ENCODE measurements at places on chromosomes 3 and 15.

DNA sequence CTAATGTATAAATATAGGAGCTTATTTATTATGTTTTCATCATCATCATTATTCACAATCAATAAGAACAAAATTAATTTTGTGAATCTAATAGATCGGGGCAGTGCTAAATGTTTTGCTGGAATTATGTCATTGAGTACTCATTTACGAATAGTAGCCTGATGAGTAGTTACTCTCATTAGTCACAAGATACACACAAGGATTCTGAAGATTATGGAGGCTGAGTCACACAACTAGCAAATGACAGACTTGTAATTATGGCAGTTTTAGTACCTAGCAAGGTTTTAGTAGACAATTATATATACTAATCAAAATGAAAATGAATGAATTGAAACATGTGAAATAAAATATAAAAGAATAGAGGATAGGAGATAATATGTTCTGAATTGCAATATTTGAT, 954.2 kb downstream of the CADM2 start:
- DNase-seq = peak; percentile 65

- DNase-seq = no peak
Observed at GRCh38 chr15:100230784-100231183, 111.0 kb downstream of the ADAMTS17 start.

DNA sequence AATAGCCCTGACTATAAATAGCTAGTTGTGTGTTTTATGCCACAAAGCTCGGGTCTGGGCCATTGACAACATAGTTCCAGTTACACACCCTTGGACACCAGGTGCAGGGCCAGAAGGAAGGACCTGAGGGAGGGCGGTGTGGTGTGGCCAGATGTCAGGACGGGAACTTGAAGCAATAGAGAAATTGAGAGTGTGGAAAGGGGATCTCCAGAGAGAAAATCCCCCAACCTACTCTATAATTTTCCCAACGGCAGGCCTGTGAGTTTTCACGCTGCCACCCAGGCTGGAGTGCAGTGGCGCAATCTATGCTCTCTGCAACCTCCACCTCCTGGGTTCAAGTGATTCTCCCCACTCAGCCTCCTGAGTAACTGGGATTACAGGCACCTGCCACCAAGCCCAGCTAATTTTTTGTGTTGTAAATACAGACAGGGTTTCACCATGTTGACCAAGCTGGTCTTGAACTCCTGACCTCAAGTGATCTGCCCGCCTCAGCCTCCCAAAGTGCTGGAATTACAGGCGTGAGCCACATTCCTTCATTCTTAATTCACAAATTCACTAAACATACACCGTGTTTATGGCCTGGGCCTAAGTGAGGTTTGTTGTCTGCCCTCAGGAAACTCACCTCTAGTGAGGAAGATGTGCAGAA, 70.8 kb upstream of the KLF13 start:
- DNase-seq = no peak

GRCh38 chr3:52302426-52303145, 13.5 kb upstream of the DNAH1 start:
- DNase-seq = no peak

- no peak for DNase-seq
Observed at GRCh38 chr3:73364517-73364916, 260.2 kb downstream of the PDZRN3 start.

GRCh38 chr15:95646484-95647273, 683.8 kb upstream of the NR2F2 start:
- no peak for DNase-seq

- no peak for DNase-seq
Observed at GRCh38 chr3:107242579-107242978, 134.7 kb upstream of the CCDC54 start.

- DNase-seq = no peak
Observed at GRCh38 chr3:96970211-96970610, 155.8 kb downstream of the EPHA6 start.

- no peak for DNase-seq
Observed at GRCh38 chr15:63056829-63057228, 14.3 kb downstream of the TPM1 start.

GRCh38 chr3:191740712-191741111, 279.7 kb downstream of the PYDC2 start:
- DNase-seq = no peak

DNA sequence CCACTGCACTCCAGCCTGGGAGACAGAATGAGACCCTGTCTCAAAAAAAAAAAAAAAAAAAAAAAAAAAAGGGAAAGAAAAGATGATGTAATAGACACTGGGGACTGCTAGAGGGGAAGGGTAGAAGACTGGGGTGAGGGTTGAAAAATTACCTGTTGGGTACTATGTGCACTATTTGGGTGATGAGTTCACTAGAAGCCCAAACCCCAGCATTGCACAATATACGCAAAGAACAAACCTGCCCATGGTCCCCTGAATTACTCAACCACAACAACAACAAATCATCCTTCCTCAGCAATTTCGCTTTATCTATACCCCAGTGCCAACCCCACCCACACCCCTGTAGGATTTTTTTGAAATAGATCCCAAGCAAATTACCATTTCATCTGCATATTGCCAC, 13.5 kb downstream of the NIPA1 start:
- no peak for DNase-seq

GRCh38 chr15:99485153-99485961, 80.4 kb upstream of the MEF2A start:
- no peak for DNase-seq

- DNase-seq = no peak
Observed at GRCh38 chr3:149081772-149082171, 4.6 kb downstream of the HLTF start.

GRCh38 chr3:57675530-57675929, 17.3 kb downstream of the DENND6A start:
- no peak for DNase-seq

DNA sequence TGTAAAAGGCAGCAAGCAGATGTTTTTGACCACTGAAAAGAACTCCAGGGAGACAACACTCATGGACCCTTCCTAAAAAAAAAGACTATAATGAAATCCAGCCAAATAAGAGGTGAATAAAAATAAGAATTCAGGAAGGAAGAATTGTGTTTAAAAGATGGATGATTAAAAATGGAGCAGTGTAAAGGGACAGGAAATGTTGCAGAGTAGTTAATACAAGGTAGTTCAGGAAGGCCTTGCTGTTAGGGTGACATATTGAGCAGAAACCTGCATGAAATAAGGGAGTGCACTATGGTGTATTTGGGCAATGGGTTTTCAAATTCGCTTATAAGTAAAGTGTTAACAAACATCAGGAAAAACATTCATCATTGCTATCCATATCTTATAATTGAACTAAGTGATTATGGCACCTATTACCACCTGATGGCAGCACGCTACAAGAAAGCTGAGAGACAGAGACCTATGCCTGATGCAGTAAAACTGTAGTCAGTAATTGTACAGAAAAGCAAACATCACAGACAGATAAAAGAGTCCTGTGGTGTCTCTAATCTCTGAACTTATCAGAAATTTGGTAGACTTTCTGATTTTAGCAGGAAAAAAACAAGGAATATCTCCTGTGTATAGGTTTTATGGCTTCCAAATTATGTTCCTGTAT, 5.8 kb upstream of the DBR1 start:
- peak; percentile 18 for DNase-seq

GRCh38 chr3:129602730-129603560, 3.5 kb downstream of the PLXND1 start:
- DNase-seq = peak; percentile 92

- no peak for DNase-seq
Observed at GRCh38 chr3:140844072-140844471, 97.6 kb upstream of the SLC25A36 start.

- DNase-seq = no peak
Observed at GRCh38 chr3:52405066-52405465, 39.8 kb downstream of the SEMA3G start.

DNA sequence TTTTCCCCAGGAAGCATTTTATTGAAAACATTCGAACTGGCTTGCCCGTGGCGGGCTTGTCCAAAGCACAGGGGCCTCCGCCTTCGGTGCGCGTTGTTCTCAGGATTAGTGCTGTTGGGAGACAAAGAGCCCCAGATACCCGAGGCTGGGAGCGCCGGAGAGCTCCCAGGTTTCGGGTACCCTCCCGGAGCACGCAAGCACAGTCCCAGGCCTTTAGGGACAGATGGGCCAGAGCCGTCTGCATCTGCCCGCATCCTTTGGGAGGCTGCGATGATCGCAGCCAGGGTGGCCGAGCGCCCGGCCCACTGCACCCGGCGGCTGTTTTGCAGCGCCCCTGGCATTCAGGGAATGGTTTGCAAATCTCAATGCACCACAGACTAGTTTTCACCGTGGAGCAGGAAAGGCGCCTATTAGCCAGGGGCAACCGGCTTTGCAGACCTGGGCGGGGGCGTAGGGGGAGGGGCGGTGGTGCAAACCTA, 5.0 kb upstream of the FEZF2 start:
- no peak for DNase-seq

DNA sequence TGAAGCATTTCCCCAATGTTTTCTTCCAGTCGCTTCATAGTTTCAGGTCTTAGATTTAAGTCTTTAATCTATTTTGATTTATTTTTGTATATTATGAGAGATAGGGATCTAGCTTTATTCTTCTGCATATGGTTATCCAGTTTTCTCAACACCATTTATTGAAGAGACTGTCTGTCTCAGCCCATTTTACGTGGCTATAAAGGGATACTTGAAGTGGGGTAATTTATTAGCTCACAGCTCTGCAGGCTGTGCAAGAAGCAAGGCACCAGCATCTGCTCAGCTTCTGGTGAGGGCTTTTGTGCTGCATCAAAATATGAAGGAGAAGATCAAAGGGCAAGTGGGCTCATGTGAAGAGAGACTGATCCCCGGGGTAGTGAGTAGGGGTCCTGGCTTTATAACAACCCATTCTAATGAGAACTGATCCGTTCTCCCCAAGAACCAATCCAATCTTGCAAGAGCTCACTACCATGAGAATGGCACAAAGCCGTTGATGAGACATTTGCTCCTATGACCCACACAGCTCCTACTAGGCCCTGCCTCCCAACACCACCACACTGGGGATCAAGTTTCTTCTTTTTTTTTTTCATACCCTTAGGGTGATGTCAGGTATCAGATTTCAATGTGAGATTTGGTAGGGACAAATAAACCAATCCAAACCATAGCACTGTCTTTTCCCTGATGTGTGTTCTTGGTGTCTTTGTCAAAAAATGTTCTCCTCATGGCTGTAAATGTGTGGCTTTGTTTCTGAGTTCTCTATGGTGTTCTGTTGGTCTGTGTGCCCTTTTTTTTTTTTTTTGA, 63.2 kb downstream of the IQGAP1 start:
- DNase-seq = peak; percentile 78

DNA sequence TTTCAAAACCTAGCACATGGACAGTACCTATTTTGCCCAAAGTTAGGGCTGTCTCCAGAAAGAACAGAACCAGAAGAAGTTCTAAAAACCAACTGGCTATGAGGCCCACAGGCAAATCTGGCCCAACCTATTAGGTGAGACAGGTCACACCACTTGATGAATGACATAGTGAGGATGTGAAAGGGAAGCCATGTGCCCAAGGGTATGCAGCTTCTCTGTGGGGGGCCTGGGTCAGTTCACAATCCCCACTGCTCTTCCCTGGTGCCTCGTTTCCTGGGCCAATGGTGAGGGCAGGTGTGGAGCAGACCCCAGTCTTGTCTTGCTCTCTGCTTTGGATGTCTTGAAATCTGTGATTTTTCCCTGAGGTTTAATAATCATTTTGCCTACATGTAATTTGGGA, 8.9 kb downstream of the INSYN1 start:
- no peak for DNase-seq

DNA sequence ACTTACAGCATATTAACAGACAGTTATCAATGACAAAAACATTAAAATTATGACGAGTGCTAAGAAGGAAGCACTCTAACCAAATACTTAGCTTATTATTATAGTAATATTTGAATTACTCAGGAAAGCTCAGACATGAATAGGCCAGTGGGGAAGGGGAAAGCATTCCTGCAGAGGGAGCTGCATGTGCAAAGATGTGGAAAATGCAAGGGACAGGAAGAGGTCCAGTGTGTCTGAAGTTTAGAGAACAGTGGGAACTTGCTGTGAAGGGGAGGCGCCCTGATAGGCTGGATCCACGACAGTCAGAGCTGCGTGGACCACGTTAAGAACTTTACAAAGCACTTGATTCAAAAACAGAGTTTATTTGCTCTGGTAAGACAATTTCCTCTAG, 1.2 kb upstream of the SPICE1 start:
- no peak for DNase-seq

GRCh38 chr15:68581725-68582124, 2.9 kb downstream of the CORO2B start:
- DNase-seq = no peak

- no peak for DNase-seq
Observed at GRCh38 chr3:16122661-16123060, 51.8 kb upstream of the GALNT15 start.

- DNase-seq = no peak
Observed at GRCh38 chr3:165434516-165434915, 238.3 kb upstream of the SLITRK3 start.

- DNase-seq = no peak
Observed at GRCh38 chr3:17356585-17356984, 385.8 kb downstream of the TBC1D5 start.

DNA sequence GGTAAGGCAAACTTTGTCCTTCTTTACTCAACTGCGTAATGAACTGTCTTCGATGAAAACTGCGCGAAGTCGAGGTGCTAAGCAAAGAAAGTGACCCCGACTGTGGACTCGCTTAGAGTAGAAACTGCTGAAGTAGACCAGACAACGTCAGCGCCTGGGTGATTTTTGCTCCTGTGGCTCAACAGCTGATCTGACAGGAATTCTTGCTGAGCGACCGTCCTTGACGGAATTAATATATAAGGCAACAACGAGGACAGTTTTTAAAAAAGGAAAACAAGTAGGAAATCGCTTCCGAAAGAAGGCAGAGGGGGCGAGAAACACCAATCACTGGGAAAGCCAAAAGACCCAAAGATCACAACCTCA, 541 bp downstream of the RPS27L start:
- peak; percentile 36 for DNase-seq

GRCh38 chr3:162945626-162946025, 1449.0 kb downstream of the OTOL1 start:
- DNase-seq = no peak

All from astrocyte (in vitro differentiated cells and primary cell).